ENCODE measurements at places on chromosomes 16 and 17. TPM values are rescaled to one million over a fixed set of nuclear protein-coding genes. Genes with fewer than 3 reads are reported as not detected.

Gene CSH1
- total RNA-seq, result 11.3 TPM

Gene LRRC37A
- 5.5 TPM for total RNA-seq

Gene PHOSPHO1
- not detected for total RNA-seq

Gene KRT25
- total RNA-seq, result not detected

Gene SERPINF2
- total RNA-seq, result 0.29 TPM

Gene KRTAP2-1
- not detected for total RNA-seq

Gene ASGR1
- total RNA-seq, result 0.42 TPM

Gene SENP3
- 33.4 TPM for total RNA-seq

Gene CCDC78
- total RNA-seq, result 3.4 TPM

All from T-helper 17 cell (primary cell).